ENCODE measurements at places on chromosomes 5 and 9.

GRCh38 chr9:114050646-114051045 is 27.5 kb downstream of the AMBP start:
- DNase-seq = no peak

GRCh38 chr5:132782101-132782500 is 5.1 kb upstream of the SEPTIN8 start:
- DNase-seq = no peak

DNA sequence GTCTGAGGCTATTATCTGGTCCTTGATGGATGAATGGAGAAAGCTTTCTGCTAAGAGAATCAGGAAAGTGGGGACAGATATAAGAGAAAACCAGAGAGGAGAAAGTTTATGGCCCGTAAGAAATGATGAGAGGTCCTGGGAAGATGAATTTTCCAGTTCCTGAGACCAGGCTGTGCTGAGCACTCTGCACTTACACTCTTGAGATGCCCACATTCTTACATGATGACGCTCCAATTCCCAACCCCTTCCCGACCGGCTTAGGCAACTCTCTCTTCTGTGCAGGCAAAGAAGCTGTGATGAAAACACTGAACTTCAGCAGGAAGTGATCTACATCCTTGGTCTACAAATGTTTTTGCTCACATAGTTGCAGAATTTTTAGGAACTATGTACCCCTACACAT is 417.0 kb downstream of the ARHGEF28 start:
- DNase-seq = no peak

- DNase-seq = no peak
Measured at GRCh38 chr9:130663977-130664250, 480 bp upstream of the PRDM12 start.

DNA sequence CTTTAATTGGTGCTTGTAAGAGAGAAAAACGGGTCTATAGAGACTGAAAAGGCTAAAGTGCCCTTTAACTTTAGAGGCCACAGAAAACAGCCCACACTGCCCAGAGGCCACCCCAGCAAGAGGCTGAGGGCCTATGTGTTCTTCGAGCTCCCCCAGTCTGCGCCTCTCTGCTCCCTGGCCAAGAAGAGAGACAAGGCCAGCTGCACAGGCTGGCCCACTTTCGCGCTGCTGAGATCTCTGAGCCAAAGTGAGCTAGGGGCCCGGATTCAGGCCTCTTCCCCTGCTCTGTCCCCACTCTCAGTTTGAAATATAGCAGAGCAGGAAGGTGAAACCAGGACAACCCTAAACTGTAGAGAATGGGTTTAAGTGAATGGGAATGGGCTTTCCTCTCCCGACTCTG is 132.0 kb upstream of the TRIM32 start:
- no peak for DNase-seq

GRCh38 chr9:96875461-96876142 is 21.3 kb upstream of the ZNF782 start:
- peak; percentile 18 for DNase-seq

GRCh38 chr5:134099939-134100282 is 14.6 kb upstream of the TCF7 start:
- DNase-seq = no peak

DNA sequence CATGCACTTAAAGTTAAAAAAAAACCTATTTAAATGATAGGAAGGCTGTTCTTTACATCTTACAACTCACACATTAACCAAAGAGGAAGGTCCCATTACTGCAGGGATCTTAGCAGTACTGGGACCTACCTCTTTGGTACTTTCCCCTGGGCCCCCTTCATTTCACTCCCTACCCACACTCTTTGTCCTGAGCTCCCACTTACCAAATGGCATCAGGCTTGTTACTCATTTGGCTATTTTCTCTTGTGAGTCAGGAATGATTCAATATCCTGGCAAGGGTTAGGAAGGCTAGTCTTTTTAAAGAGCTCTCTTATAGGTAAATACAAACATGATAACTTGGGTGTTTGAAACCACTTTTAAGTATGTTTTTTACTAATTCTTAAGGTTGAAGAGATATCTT is 117.4 kb upstream of the ELL2 start:
- DNase-seq = no peak

- no peak for DNase-seq
Measured at GRCh38 chr5:153818626-153819025, 220.1 kb downstream of the FAM114A2 start.

- no peak for DNase-seq
Measured at GRCh38 chr5:92518318-92518904, 1062.6 kb downstream of the NR2F1-AS1 start.

- no peak for DNase-seq
Measured at GRCh38 chr5:135134691-135135381, 100.8 kb upstream of the PITX1 start.

- peak; percentile 17 for DNase-seq
Measured at GRCh38 chr9:81690251-81690851, 1.0 kb upstream of the TLE1 start.

- no peak for DNase-seq
Measured at GRCh38 chr5:168443950-168444700, 42.1 kb upstream of the RARS1 start.

GRCh38 chr9:137127301-137128157 is 11.4 kb upstream of the GRIN1 start:
- peak; percentile 66 for DNase-seq

GRCh38 chr9:37284636-37285035 is 137.9 kb upstream of the GRHPR start:
- no peak for DNase-seq

DNA sequence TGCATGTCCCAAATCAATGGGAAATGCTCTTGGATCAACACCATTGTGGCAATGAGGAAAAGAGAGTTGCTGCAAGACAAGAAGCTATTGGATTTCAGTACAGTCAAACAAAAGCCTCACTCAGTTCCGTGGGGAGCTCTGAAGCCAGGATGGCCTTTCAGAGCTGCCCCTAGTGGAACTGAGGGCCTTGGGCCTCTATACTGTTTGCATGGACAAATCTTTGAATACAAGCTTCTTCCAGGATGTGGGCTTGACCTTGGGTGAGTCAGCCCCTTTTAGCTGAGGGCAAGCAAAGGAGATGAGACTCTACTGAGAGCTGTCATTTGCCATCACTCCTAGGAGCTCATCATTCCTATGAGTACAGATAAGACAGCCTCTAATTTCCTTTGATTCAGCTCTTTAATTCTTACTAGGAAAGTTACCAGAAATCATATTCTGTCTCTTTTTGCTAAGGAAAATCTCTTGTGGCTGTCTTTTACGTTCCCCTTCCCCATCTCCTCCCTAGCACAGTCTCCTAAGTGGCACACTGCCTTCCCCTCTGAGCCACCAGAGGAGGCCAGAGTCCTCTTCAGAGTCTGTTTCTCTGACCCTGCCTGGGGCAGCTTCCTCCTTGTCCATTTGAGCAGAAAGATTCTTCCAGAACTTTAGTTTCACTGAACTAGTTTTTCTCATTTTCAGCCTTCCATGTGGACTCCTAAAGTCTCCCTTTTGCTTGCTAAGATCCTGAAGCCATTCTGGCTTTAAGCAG is 168.8 kb upstream of the POC5 start:
- DNase-seq = no peak

GRCh38 chr5:6235726-6236125 is 142.6 kb downstream of the MED10 start:
- DNase-seq = no peak

DNA sequence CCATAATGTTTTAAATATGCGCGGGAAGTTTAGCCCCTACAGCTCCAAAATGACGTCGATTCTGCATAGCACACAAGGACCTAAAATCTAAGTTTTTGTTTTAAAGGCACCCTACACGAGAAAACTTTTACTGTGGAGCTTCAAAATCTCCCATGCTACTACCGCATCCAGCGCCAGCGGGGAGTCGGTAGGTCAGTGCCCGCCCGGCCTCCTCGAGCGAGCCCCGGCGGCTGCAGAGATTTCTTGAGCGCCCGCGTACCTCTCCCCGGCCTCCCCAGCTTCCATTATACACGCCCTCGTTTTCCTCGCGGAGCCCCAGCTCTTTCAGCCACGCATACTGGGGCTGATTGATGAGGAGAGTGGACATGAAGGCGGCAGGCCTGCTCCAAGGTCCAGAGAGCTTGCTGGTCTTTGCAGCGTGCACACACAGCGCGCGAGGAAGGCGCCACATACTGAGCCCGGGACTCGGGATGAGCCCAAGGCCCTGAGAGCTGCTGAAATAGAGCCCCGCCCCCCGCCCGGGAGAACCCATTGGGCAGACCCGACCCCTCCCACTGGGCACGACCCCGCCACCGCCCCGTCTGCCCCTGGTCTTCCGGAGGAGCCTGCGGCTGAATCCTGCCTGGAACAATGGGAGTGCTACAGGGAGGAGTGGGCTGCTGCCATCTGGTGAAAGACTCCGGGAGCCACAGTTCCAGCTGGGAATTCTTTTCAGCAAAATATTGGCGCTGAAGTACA is at the start of gene ALDH7A1:
TSS of gene ALDH7A1 (minus strand) at position 472 of the 738 bp plus-strand sequence. CDS start at position 451, 21 bp downstream.
- peak; percentile 35 for DNase-seq

- DNase-seq = no peak
Measured at GRCh38 chr5:129096382-129096991, 1.9 kb downstream of the ISOC1 start.

- DNase-seq = no peak
Measured at GRCh38 chr5:180053061-180053602, 18.4 kb downstream of the RNF130 start.

- DNase-seq = no peak
Measured at GRCh38 chr9:98099898-98100297, 19.1 kb downstream of the TRIM14 start.

DNA sequence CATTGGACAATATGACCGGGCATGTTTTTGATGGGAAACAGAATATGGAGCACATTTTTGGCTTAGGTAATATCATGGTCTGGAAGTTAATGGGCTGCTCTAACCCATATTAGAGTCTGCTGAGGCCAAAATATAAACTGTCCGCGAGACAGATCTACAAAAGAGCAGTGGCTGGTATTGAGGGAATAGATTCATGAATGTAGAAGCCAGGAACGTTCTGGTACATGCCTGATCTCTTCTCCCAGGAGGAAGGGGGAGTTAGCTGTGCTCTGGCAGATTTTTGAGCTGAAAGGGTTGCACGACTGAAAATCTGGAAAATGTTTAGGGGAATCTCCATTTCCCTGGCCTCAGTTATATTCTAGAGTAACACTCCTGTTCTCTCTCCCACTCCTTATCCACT is 42.9 kb upstream of the ZFR start:
- DNase-seq = no peak

GRCh38 chr5:175444060-175444904 is at the start of gene DRD1:
Gene DRD1 (minus strand): TSS chr5:175444182. CDS start chr5:175443099, 1,083 bp downstream.
- no peak for DNase-seq

DNA sequence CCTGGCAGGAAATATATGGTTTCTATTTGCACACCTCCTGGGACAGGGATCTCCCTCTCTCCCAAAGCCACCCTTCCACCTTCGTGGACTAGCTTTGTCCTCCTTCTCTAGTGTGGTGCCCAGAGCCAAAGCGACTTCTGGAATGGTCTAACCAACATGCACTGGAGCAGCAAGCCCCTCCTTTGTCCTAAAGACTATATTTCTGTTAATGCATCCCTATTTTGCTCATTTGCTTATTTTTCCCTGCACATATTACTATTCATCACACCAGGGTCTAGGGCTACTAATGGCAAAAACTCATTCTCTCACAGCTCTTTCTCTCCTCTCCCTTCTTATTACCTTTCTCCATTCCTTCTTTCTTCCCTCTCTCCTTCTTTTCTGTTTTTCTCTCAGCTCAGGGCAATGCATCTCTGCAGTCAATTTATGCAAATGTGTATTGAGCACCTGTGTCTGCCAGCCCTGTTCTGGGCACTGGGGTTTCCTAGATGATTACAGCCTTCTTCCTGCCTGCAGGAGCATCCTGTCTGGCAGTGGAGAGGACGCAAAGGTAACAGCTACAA is 2.8 kb upstream of the NEURL1B start:
- no peak for DNase-seq

GRCh38 chr5:169974121-169974770 is 6.0 kb downstream of the INSYN2B start:
- DNase-seq = no peak

GRCh38 chr5:87361536-87362213 is 51.1 kb downstream of the CCNH start:
- DNase-seq = no peak

GRCh38 chr5:155274484-155274883 is 260.9 kb downstream of the KIF4B start:
- DNase-seq = no peak

DNA sequence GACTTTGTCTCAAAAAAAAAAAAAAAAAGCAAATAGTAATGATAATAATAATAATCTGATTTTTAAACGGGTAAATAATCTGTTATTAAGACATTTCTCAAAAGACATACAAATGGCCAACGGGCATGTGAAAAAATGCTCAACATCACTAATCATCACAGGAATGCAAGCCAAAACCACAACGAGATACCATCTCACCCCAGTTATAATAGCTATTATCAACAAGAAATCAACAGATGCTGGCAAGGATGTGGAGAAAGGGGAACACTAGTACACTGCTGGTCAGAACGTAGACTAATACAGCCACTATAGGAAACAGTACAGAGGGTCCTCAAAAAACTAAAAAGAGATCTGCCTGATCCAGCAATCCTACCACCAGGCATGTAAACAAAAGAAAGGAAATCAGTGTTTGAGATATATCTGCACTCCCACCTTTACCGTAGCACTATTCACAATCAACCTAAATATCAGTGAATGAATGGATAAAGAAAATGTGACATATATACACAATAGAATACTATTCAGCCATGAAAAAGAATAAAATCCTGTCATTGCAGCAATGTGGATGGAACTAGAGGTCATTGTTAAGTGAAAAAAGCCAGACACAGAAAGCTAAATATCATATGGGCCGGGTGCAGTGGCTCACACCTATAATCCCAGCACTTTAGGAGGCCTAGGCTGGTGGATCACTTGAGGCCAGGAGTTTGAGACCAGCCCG is 24.9 kb downstream of the VAV2 start:
- DNase-seq = no peak

DNA sequence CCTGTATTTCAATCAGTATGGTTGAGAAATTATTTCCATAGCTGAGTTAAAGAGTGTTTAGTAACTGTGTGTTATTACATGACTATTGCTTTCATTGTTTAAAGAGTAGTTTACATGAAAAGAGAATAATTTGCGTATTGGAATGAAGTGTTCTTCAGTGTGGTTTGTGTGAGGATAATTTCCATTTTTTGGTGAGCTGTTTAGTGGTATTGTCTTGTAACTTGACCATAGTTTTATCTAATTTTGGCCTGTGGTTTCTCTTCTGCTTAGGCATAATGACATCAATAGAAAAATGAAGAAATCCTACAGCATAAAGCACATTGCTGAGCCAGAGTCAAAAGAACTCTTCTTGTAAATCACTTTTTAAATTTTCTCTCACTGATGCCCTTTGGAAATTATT is 151.2 kb downstream of the SNCAIP start:
- DNase-seq = no peak

Data from naive B cell (primary cell).